Activated T-helper 1 cell treated with Interleukin-2 at 50 U/mL for 16 hours (primary cell): ENCODE measurements at places on chromosomes 2 and 18.

DNA sequence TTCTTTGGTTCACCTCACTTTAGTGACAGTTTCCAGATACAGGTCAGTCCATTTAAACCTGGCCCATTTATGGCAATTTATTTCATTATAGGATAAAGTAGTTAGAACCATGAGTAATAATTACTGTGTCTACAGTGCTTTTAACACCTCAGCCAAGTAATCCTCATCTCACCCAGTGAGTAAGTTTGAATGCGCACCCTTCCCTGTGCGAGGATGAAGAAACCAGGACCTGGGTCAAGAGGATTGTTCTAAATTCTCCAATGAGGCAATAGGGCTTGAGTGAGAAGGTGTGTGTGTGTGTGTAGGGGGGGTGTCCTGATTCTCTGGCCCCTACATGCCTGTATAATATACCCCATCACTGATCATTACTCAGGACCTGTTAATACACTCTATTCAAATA, 854 bp upstream of the MYO1B start:
- no peak for DNase-seq

DNA sequence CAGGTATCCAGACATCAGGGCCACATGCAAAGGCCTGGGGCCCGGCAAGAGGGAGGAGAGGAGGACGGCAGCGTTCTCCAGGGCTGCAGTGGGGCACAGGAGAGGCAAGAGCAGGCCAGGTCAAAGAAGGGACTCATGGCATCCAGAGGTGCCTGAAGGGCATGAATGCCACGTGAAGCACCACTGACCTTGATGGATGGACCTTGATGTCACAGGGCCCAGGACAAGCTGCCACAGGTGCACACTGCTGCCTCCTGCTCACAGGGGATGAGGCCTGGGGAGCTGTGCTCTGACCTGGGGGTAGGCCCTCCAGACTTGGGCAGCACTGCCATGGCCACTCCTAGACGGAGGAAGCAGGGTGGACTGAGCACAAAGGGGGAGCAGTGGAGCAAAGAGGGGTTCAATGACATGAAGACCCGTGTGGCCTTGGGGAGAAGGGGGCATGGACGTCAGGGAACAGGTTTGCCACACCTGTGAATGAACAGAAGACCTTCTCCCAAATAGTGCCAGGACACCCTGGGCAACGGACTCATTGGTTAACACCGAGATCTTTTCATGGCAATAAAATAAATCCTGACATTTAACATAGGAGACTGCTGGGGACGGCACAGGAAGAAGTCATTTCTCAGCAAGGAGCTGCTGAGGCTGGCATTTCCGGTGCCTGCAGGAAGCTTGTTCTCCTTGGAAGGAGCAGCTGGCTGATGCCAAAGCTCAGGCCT, 65.6 kb downstream of the EMX1 start:
- no peak for DNase-seq

GRCh38 chr2:120798567-120799247, 63.0 kb downstream of the GLI2 start:
- no peak for DNase-seq

GRCh38 chr2:86787736-86788135, 3.0 kb downstream of the CD8A start:
- no peak for DNase-seq

- DNase-seq: no peak
These were observed 6.0 kb upstream of the ALPP start for GRCh38 chr2:232372231-232373208.

- DNase-seq: no peak
These were observed 67.7 kb downstream of the MCFD2 start for GRCh38 chr2:46847726-46848412.

- DNase-seq: no peak
These were observed 325.6 kb upstream of the TRIB2 start for GRCh38 chr2:12391116-12391515.
